GM23248 (cell line): ENCODE measurements at places on chromosomes 12 and 14.

GRCh38 chr14:100192250-100192671 lies 32.8 kb upstream of the DEGS2 start:
- no peak for DNase-seq

DNA sequence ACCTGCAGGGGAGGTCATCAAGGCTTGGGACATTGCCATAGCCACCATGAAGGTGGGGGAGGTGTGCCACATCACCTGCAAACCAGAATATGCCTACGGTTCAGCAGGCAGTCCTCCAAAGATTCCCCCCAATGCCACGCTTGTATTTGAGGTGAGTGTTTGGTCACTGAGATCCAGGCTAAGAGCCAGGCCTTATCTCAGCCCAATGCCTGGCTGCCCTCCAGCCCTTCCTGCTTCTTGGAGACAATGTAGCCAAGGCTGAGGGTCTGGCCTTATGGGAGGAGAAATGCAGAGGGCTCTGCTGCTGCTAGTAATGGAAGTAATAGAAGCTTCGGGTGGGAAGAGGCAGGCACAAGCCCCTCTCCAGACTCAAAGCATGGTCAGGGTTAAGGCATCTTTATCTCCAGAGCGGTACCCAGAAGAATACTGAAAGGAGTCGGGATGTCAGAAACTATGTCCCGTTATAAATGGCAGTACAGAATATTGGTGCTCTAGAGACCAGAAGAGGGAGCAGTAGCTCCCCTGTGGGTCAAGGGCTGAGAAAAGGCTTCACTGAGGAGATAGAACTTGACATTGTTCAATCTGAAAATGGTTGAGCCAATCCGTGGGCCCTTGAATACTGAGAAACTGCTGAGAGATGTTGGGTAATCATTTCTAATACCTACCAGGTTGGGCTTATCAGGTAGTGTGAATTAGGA lies 3.1 kb downstream of the FKBP4 start:
- peak; percentile 22 for DNase-seq

GRCh38 chr14:104888489-104889374 lies 23.7 kb downstream of the CEP170B start:
- no peak for DNase-seq

GRCh38 chr14:45332360-45332988 lies 79.5 kb upstream of the MIS18BP1 start:
- no peak for DNase-seq

- DNase-seq, result no peak
Observed at GRCh38 chr12:115504306-115505290, 772.9 kb downstream of the MED13L start.

- peak; percentile 68 for DNase-seq
Observed at GRCh38 chr14:50064993-50065392, 51.4 kb downstream of the VCPKMT start.

DNA sequence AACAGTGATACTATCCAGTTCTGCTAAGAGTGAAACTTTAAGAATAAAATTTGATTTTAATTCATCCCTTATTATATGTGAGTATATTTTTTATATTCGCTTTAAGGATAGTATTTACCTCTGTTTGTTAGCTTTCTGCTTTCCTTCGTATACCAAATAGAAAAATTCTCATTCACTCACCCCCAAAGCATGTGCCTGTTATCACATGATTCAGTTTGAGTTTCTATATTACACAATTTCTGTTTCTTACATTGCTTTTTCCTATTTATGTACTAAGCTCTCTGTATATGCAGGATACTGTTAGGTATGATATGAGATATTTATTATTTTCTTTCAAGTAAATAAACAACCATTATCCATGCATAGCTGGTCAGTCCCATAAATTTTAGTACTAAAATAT lies 275.2 kb downstream of the FBXL14 start:
- peak; percentile 71 for DNase-seq

- DNase-seq, result peak; percentile 65
Observed at GRCh38 chr14:76348898-76349297, 27.0 kb upstream of the ESRRB start.

GRCh38 chr12:116259800-116260577 lies 17.5 kb downstream of the MED13L start:
- DNase-seq, result no peak

- no peak for DNase-seq
Observed at GRCh38 chr12:114185036-114185435, 218.9 kb upstream of the RBM19 start.

GRCh38 chr12:87820524-87821202 lies 208.5 kb downstream of the C12orf50 start:
- peak; percentile 29 for DNase-seq

DNA sequence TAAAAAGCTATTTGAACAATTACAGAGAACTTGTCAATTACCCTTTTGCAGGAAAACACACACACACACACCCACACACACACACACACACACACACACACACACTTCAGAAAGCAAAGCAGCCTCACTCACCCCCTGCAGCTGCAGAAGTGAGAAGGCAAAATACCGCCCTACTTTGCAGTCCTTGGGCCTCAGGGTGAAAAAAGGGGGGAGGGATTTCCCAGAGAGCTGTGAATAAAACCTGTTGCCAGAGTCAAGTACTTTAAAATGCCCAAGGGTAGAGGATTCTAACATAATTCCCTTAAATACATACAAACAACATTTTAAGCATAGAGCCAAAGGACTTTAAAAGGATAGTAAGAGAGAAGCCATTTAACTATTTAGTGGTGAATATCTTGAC lies 285.9 kb downstream of the MDGA2 start:
- no peak for DNase-seq

- DNase-seq, result no peak
Observed at GRCh38 chr12:69309461-69309860, 38.7 kb upstream of the LYZ start.

GRCh38 chr14:77343662-77344061 lies 22.8 kb downstream of the GSTZ1 start:
- DNase-seq, result no peak

GRCh38 chr12:108308395-108309085 lies 30.6 kb downstream of the CMKLR1 start:
- DNase-seq, result peak; percentile 29

GRCh38 chr14:73255005-73255400 lies 17.7 kb downstream of the PAPLN start:
- DNase-seq, result no peak

GRCh38 chr12:47361389-47362021 lies 281.7 kb upstream of the AMIGO2 start:
- DNase-seq, result no peak

- no peak for DNase-seq
Observed at GRCh38 chr12:105892362-105892910, 246.3 kb downstream of the NUAK1 start.

DNA sequence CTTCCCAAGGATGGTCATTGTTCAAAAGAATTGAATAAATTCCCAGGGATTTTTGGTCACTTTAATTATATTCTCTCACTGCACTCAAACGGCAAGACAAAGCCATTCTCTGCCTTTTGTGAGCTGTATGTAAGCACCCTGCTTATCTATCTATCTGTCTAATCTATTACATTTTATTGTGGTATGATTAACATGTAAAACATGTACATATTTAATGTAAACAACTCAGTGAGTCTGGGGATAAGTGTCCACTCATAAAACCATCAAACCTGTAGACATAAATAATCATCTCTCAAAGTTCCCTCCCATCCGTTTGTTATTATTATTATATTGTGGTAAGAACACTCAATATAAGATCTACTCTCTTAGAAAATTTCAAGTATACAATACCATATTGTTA lies 167.1 kb downstream of the CAND1 start:
- DNase-seq, result no peak

DNA sequence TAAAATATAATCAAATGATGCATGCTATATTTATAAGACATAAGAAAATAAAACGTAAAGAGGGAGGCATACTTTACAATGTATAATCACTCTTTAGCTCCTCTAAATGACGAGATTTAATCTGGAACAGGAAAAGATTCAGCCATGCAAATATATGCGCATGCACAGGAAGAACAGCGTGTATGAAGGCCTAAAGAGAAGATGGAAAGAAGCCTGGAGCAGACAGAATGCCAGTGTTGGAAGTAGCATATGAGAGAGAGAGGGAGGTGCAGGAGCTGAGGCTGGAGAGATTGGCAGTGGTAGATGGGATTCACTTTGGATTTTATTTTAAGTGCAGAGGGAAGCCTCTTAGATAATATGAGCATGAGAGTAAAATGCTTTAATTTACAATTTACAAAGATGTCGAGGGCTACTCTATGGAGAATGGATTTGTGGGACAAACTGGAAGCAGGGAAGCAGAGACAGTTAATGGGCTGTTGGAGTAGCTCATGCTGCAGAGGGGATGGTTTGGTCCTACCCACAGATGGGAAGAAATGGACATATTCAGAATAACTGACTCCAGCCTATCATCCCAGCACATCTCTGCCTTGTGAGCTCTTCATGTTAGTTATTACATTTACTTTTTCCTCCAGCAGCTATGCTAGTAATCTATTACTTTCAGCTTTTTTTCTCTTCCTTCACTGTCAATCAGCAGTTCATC lies 411.1 kb downstream of the TMTC2 start:
- DNase-seq, result no peak

GRCh38 chr12:50401500-50402081 lies 906 bp downstream of the LARP4 start:
- peak; percentile 77 for DNase-seq

- peak; percentile 92 for DNase-seq
Observed at GRCh38 chr14:91996948-91997371, 42.9 kb downstream of the TRIP11 start.

- DNase-seq, result no peak
Observed at GRCh38 chr12:99334285-99335056, 313.1 kb upstream of the GARIN6 start.

- no peak for DNase-seq
Observed at GRCh38 chr14:103164779-103165178, 41.5 kb downstream of the TNFAIP2 start.

GRCh38 chr14:75201087-75201486 lies 24.7 kb upstream of the TMED10 start:
- no peak for DNase-seq

GRCh38 chr14:22791301-22791700 lies 23.9 kb downstream of the SLC7A7 start:
- peak; percentile 86 for DNase-seq

GRCh38 chr12:52634266-52635056 lies 16.1 kb upstream of the KRT73 start:
- DNase-seq, result no peak
